ENCODE measurements at places on chromosomes 4 and X.

GRCh38 chr4:67371615-67372014 is 173.7 kb downstream of the CENPC start:
- no peak for DNase-seq

- peak; percentile 80 for DNase-seq
Observed at GRCh38 chrX:45769761-45770582, 569.3 kb upstream of the DIPK2B start.

DNA sequence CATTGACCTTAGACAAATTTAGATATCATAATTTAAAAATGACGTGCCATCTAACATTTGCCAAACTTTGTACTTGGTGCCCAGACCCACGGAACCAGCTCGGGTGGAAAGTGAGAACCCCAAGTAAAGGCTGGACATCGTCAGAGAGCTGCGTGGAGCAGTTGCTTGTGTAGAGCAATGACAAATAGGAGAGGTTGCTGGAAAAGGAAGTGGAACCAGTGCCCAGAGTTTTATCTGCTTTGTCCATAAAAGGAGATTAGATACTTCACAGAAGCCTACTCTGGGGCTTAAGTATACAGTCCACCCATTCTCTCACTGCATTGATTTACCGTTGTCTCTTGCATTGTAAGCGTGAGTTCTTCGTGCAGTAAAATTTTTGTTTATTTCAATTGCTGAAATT is 5.4 kb upstream of the TBC1D1 start:
- no peak for DNase-seq

DNA sequence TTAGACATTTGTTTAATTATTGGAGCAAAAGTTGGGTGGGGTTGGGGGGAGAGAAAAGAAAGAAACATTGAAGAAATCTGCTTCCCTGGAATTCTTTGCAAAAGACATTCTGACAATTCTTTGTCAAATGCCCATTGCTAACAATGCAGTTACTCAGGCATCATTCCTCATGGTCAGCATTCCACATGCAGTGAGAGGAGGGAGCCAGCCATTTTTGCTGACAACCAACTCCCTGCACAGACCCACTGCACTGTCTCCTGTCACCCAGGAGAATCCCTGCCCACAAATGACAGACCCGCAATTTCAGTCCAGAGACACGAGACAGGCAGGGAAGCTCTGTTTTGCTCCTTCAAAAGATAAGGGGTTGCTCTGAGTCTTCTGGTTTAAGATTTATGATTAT is 985.1 kb upstream of the SLIT2 start:
- DNase-seq: no peak

DNA sequence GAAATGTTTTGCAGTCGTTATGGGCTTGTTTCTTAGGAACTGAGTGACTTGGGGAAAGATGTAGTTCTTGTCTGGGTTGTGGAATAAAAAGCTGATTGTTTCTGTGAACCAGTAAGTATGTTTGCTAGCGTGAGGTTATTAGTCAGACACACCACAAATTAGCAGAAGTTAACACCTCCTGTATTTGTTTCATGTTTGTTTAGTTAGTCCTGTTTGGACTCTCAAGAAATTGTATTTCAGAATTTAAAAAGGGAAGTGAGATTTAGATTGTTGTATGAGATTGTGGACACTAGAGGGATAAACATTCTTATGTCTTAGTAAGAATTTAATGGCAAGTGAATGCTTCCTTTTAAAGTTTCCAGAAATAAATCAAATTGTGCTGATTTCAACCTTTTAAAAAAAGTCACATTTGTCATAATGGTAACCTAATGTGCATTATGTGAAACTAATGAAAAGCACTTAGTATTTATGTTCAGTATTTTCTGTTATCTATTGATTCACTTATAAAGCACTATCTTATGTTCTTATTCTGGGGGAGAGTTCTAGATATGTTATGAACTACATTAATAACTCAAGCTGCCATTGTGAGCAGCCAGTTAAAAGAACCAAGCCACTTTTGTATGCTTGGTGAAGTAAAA is 25.6 kb downstream of the ATP10D start:
- DNase-seq: peak; percentile 23

- DNase-seq: no peak
Observed at GRCh38 chr4:41164405-41164804, 49.9 kb downstream of the APBB2 start.

DNA sequence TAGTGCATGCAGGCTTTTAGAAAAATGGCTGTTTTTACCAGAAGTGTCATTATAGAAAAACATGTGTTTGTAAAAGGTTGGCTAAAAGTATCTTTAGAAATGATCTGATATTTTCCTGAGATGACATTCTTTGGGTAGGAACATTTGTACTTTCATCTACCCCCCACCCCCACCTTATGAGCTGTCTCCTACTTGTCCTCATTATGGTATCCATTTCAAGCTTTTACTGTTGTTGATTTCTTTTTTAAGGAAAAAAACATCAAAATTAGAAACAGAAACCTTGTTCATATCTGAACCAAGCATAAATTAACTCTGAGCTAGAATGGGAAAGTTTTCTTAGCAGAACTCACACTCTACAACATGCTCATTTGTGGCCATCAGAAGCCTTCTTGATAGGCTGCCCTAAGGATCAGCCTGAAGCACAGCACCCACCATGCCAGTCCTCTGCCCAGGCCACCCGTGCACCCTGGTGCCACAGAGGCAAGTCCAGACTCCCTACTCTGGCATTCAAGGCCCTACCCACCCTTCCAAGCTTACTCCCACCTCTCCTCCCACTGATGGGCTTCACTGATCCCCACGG is 49.4 kb downstream of the NSG1 start:
- DNase-seq: no peak

DNA sequence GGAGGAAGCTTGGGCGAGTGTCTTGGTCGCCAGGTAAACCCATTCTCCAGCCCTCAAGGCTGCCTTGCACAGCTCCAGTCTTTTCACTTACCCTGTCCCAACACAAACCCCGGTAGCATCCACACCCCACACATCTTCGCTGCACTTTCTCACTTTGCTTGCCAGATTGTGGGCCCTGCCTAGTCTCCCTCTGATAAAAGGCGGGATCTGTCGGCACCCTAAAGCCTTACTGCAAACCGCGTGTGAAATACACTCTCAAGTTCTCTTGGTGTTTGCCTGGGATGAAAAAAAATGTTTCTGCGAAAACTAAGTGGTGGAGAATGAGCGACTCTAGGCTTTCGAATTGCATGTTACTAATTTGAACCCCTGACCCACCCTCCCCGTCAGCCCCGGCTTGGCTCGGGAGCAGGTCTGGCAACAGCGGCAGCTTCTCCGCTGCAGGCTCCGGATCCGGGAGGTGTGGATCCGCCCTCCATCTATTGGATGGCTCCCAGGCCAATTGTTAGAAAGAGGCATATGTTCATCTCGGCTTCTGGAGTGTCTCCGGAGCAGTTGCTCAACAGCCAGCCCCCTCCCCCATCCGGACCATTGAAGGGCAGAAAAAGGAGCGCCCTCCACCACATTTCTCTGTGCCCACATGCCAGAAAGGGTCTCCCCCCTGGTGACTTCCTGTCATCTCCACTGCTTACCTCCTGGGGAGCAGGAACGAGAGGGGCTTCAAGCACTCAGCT is 3.0 kb upstream of the CITED1 start:
- DNase-seq: peak; percentile 39

DNA sequence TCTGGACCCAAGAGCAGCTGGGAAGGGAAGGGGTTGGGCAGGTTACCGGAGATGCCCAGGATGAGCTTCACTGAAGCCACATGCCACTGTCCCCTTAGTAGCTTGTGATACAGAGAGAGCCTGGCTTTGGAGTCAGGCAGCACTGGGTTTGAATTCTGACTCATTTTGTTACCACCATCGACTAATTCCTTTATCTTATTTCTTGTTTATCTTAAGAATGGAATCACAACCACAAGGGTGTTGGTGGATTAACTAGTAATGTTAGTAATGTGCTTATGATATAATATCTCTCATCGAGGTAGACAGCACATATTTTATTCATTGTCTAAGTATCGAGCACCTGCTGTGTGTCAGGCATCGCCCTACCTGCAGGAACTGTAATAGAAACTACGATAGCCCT is 17.7 kb upstream of the STX18 start:
- no peak for DNase-seq

GRCh38 chrX:103624111-103624510 is 4.7 kb upstream of the TCEAL1 start:
- DNase-seq: no peak

GRCh38 chr4:129167640-129168260 is 71.8 kb downstream of the C4orf33 start:
- no peak for DNase-seq

GRCh38 chr4:87697272-87697671 is 47.2 kb downstream of the DMP1 start:
- DNase-seq: no peak

Data from ACHN (cell line).